ENCODE measurements at places on chromosomes 1 and 21.
A peak's percentile ranks its signal among the peaks of the same experiment; 100 is the strongest.

DNA sequence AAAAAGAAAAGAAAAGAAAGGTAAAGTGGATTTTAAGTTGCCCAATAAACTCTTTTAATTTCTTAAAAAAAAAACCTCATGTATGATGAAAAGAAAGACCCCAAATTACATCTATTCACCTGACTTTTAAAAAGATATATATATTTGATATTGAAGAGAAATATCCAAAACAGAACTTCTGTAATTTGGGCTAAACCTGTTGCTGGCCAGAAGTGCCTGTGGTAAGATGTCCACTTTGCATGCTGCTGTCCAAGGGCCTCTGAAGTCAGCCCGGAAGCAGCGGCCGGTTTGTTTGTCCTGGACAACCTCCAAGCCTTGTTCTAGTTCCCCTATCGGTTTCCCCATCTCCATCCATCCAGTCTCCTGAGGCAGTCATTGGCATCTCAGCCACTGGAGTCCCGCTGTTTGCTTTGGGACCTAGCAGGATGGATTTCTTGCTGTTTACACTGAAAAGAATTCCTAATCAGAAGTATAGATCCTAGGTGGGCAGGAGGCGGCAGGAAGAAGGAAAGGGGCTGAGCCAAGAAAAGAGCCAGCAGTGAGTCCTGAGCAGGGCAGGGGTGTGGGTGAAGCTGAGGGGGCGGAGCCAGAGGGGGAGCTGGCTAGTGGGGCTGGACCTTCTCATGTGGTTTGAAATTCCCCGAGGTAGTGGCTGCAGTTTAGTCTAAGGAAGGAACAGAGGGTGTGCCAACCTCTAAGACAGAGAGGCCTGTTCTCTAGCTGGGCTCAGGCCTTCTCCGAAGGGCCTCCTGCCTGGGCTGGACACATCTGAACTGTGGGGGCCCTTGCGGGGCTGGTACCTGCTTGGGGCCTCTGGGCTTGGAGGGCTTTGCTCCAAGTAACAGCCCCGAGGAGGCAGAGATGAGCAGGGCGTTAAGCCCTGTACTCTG lies 3.3 kb downstream of the NCMAP start:
- DNase-seq = peak; percentile 36

DNA sequence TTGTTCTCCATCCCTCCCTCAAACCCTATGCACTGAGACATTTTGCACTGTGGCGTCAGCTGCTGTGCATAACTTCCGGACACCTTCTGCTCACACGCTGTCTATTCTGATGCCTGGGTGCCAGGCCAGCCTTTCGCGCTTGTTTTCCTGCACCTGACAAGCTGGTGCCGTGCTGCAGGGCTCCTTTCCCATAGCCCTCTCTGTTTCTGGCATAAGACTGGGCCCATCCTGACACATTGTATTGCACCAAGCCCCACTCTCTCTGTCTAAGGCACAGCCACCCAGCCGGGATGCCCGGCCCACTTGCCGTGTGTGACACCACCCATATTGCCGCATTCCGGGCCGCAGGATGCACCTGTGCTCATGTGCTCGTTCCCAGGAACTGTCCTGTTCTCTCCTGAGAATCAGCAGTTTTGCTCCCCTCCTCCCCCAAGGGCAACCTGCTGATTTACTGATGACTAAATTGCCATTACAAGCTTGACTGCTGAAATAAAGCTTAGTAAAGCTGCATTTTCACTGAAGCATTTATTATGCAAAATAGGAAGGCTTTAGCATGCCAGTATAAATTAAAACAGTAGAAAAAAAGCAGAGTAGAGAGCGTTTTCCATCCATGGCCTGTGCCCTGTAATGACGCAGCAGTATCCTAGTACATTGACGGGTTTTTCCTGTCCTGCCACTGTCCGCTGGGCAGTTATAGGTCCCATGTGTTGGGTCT lies 88.0 kb downstream of the CD247 start:
- no peak for DNase-seq

GRCh38 chr1:58548371-58548770 lies 1.8 kb upstream of the OMA1 start:
- no peak for DNase-seq

DNA sequence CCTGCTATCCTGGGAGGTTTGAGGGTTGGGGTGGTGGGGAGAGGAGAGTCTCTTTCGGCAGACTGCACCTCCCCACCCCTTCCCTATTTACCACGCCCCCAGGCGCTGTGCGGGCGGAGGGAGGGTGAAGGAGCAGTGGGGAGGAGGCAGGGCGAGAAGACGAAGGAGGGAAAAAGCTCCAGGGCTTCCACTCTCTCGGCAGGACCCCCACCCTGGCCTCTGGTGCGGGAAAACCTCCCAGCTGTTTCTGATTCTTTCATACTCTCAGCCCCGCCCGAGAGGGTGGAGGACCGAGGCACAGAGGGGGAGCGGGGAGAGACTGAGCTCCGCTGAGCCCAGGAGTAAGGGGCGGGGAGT lies 866 bp upstream of the WNT2B start:
- DNase-seq = no peak

GRCh38 chr1:9361630-9362260 lies 69.1 kb downstream of the SPSB1 start:
- DNase-seq = no peak

DNA sequence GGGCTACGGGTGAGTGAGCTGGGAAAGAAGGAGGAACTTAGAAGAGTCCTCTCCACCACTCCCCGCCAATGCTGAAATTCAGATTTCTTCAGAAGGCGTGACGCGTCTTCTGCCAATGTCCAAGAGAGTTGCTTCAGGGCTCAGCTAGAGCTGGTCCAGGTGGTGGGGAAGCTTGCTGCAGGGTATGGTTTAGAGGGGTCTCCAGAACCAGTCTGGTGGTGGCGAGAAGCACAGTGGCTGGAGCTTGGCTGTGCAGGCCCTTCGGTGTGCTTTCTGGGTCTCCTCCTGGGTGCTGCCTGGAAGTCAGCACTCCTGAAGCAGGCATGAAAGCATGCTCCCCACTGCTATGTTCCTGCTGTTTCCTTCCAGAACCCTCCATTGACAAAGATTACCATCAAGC lies 387.2 kb downstream of the PTPRU start:
- no peak for DNase-seq

DNA sequence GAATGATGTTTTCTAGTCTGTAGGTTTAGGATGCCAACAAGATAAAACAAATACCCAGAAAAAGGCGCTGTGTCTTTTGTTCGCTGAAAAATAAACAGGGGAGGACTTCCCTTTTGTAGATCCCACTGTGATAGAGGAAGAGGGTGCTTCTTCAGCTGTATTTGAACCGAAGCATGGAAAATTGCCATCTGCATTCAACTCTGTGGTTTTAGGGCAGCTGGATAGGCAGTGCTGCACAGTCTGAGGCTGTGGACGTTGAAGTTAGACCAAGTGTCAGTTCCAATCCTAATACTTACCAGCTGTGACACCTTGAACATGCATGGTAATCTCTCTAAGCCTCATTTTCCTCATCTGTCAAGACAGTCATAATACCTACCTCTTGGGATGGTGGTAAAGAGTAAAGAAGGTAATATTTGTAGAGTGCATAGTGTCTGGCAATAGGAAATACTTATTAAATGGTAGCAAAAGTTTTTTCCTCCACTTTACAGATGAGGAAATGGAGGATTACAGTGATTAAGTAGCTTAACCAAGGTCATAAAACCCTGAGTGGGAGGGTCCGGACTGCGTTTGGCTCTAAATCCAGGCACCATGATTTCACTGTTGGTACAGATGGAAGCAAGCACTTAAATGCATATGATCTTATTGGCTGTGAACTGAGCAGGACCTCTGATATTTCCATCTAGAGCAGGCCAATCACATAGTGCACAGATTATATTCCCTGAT lies 48.5 kb downstream of the UTP25 start:
- DNase-seq = no peak

DNA sequence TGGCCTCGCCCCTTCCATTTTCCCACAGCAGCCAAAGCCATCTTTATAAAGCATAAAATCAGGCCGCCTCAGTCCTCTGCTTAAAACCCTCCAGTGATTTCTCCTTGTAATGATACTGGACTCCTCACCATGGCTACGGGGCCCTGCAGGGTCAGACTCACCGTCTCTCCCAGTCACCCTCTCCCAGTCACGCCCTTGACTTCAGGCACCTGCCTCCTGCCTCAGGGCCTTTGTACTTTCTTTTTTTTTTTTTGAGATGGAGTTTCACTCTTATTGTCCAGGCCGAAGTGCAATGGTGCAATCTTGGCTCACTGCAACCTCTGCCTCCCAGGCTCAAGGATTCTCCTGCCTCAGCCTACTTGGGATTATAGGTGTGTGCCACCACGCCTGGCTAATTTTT lies 47.8 kb downstream of the PIK3CD start:
- no peak for DNase-seq

DNA sequence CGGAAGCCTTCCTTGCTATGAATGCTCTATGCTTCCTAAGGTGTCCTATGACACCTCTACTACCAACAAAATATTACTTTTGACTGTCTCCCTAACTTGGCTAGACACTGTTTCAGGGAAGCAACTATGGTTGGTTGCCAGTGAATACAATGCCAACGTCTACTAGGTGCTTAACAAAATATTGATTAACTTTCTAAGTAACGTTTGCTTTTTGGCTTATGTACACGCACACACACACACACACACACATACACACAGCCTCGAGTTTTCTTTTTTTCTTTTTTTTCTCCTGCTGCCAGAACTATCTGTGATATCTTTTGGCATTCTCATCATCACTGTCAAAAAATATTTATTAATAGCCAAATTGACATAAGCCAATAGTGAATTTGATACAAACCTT lies 864.0 kb downstream of the PLA2G4A start:
- no peak for DNase-seq

- DNase-seq = no peak
These were observed 211.9 kb upstream of the SPAG17 start for GRCh38 chr1:118396829-118397495.

DNA sequence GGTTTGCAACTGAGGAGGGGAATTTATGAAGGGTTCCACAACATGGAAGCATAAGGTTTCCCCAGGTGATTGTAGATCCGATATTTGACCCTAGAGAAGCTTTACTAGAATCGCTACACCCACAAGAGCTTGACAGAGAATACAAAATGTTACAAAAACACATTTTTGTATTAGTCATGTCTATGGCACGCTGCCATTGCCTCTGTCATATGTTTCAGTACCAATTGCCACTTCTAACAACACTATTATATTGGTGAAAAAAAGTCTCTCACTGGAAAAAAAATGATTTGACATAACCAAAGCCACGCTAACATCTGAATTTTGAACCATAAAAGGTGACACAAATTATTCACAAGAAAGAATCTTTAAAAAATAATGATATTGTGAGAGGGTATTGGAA lies 214.5 kb downstream of the KCNT2 start:
- no peak for DNase-seq

DNA sequence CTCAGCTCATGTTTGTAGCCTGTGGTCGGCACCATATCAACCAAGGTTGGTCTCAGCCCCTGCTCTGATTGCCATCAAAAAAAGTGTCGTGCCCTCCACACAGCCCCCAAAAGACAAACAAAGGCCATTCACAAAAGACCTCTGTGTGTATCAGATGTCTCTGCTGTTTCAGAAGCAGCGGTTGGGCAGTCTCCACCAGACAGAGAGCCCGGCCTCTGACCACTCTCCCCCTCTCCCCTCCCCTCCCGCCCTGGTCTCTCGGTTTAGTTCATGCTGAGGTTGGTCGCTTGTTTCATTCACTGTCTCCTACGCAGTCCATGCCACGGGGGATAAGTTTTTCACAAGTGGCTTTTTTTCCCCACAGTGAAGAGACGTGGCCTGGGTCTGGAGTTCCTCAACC lies 27.1 kb downstream of the ACTA1 start:
- DNase-seq = no peak

- no peak for DNase-seq
These were observed 986 bp upstream of the RNF186 start for GRCh38 chr1:19815801-19816736.

DNA sequence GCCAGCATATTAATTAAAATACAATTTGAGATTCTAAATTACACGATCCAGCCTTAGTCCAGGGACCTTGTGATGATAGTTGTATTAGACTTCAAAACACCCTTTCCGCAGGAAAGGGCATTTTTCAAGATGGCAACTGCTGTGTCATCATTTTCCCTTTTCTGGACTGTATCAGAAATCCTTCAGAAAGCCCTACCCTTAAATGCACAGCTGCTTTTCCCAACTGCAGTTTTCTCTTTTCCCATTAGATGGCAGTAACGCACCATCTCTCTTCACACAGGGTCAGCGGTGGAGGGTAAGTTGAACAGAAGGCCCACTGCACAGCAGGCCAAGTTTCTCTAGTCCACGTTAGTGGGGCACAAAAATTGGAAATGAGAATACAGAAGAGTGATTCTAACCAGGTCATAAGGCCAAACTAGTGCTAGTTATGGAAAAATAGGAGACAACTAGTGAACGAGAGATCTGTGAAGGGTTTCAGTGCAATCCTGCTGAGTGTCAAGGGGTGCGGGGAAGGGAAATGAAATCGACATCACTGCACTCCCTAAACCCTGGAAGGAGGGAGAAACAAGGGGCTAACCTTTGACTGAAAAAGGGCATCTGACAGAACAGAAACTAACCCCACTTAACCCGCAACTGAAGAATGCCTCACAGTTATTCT lies 22.1 kb upstream of the TDRD10 start:
- peak; percentile 86 for DNase-seq

DNA sequence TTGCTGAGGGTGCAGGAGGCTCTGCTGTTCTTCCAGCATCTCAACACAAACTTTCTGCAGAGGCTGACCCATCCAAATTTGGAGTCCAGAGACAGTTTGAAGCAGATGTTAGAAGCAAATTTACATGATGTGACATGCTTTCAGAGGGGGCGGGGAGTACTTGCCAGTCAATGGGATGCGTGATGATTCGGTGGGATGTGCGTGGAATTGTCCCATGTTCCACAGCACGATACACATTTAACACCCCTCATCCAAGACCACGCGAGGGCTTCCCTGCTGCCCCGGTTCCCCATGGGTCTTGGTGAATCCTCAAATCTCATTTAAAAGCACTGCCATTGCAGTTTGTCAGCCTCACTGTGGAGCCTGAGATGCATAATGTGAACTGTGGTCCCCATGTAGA lies 78.6 kb upstream of the TLR5 start:
- DNase-seq = no peak

DNA sequence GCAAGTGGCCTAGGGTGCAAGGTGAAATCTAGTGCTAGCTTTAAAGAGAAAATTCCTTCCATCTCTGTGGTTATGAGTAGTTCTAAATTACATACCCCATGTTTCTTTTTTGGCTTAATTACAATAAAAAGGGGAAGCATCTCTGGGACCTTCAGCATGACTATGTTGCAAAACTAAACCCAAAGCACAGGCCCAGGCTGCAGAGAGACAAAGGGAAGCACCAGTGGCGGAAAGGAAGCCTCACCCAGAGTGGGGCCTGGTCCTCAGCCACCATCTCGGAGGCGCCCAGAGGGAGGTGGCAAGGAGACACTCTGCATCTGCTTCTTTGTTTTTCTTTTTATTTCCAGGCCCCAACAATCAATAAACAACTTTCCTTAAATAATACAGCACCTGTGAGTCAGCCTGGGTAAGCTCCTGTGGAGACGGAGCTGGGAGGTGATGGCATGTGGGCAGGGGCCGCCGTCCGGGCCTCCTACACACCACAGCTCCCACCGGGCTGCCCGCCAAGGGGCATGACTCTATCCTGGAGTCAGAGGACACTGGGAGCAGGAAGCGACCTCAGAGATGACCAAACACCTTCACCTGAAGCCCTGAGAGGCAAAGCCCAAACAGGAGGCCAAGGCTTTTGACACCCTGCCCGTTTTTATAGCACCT lies 21.7 kb downstream of the ITPKB start:
- no peak for DNase-seq
